ENCODE measurements at places on chromosomes 13 and 19.

GRCh38 chr13:73075954-73076353, 17.1 kb downstream of the KLF5 start:
- no peak for DNase-seq

DNA sequence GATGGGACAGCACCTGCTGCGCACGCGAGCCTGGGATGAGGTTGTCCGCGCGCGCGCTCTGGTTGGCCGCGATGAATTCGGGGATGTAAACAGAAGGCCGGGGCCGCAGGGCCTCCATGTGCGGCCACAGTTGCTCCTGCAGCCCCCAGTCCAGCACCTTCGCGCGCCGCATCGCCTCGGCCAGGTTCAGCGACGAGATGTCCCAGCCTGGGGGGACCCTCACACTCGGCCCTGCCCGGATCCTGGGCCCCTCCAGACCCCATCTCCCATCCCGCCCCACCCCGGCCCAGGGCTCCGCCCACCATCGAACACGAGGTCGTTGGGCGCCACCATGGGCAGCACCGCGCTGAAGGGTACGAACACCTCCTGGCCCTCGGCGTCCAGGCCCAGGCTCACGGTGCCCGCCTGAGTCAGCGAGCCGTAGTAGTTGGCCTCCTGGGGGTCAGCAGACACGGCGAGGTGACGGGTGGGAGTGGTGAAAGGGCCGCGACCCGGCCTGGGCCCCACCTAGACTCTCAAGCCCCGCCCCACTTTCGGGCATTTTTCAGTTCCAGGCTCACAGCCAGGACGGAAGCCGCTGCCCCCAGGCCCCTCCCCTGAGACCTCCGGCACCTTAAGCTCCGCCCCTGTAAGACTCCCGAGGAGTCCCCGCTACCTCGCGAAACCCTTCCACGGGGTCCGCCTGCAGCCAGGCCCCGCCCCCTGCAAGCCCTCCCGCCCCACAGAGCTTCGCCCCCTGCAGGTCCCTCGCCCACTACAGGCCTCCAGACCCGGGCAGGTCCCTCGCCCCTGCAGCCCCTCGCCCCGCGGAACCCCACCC, 1.1 kb downstream of the ISYNA1 start:
- DNase-seq, result peak; percentile 96

GRCh38 chr19:12648088-12648487, 18.5 kb downstream of the MAN2B1 start:
- DNase-seq, result no peak

DNA sequence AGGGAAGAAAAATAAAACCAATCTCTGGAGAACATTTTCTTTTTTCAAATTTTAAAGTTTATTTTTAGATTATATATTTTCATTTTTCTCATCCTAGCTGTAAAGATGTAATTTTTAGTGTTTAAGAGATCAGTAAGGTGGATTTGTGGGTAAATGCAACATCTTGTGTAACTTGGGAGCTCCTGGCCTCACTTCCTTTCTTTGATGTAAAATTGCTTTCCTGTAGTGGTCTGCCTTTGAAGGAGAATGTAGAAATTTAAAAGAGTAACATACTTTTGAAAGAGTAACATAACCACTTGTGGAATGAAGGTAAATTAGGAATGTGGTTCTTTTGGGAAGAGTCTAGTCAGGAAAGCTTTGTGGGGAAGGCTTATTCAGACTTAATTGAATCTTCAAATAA, 95.7 kb upstream of the AKAP11 start:
- no peak for DNase-seq

DNA sequence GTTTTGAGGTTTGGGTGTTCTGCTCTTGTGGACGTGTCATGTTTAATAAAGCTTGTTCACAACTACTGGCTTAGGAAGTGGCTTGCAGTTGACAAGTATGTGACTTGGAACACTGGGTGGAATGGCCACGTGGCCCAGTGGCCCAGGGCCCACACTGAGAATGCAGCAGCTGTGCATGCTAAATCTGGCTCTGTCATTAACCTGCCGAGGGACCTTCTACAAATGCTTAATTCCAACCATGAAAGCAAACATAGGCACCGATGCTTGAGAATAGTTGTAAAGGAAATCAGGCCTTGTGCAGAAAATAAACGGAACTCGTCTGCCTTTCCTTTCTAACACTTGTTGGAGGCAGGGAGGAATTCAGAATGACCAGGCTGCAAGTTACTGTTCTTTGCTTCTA, 11.6 kb upstream of the CLDN10 start:
- no peak for DNase-seq

DNA sequence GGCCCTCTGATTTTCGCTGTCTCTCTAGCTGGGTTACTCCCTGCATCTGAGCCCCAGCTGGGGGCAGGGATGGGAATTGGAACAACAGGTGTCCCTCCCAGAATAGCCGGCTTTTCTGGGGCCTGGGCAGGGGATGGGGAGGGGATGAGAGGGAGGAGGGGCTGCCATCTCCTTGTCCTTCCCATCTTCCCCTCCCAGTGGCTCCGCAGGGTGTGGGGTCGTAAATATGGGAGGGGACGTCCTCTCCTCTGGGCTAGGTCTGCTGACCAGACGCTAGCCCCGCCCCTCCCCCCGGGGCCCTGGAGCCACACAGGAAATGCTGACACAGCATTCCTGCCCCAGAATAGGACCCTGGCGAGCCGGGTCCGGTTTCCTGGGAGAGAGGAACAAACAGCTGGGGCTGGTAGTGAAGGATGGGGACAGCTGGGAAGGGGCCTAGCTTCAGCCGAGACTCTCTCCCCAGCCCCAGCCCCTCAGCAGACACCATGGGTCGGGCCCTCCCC, 1.1 kb downstream of the RYR1 start:
- DNase-seq, result peak; percentile 31

DNA sequence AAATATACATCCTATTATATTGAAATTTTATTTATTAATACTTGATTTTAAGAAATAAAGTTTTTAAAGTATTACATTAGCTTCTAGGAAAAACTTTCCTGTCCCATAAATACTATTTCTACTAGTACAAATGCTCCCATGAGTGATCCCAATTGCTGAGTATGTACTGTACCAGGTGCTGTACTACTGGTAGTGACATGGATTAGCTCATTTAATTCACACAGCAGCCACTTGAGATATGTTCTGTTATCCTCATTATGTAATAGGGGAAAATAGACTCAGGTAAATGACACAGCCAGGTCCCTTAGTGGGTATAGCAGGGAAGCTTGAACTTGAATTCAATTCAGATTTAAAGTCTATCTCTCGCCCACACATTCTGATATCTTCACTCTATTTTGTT, 363.1 kb downstream of the FGF14 start:
- DNase-seq, result no peak

- DNase-seq, result no peak
Observed at GRCh38 chr19:4559569-4559968, at the start of gene SEMA6B. Gene SEMA6B (minus strand): TSS chr19:4559684. CDS start chr19:4558457, 1,227 bp downstream.

DNA sequence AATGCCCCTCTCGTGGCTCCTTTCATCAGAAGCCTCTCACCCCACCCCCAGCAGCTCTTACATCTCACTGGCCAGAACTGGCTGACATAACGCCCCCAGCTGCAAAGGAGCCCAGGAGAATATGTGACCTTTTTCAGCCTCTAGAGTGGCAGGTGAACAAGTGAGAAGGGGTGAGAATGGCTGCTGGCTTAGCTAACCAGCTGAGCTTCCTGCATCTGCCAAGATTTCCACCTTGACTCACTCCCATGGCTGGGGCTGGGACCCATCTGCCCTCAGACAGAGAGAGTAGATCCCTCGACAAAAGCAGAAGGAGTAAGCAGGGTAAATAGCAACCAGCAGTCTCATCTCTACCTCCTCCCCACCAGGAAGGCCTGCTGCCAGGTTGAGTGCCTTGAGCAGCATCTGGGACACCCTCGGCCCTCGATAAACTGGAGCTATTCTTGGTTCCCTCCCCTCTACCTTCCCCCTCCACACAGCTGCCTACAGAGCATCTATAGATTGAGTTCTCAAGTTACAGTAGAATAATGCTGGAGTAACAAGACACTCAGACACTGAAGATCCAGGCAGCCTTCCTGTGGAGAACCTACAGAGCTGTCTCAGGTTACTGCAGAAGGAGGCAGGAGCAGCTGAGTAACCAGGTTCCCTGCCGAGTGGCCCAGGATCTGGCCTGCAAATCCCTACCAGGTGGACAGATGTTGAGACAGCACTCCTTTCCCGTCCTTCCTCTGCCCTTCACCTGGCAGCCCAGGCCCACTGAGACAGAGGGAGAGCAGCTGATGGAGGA, 15.5 kb downstream of the KASH5 start:
- DNase-seq, result peak; percentile 60

- DNase-seq, result no peak
Observed at GRCh38 chr13:102597029-102597961, 509 bp downstream of the TPP2 start.

- DNase-seq, result peak; percentile 46
Observed at GRCh38 chr19:40718774-40719391, 2.0 kb downstream of the ITPKC start.

DNA sequence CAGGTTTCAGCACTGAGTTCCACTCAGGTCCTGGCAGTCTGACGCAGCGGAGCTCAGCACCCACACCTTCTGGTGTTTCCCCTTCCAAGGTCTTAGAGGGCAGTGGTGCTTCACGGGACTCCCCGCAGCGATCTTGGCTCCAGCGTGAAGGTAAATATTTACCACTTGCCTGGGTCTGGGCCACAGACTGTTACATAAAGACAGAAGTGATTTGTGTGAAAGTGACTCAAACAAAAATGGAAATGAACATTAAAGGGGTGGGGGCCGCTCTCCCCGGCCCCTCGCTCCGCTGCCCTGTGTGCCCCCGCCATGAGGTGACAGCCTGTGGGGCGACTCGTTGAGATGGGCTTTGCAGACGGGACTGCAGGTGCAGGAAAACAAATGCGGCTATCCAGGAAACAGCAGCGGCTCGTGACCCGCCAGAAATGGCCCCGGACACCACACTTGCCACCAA, 55.0 kb downstream of the GGACT start:
- no peak for DNase-seq

GRCh38 chr13:102089177-102089576, 312.7 kb downstream of the FGF14 start:
- no peak for DNase-seq

Data from HTR-8/SVneo (cell line).